AG04449 (cell line): ENCODE measurements at places on chromosomes 1 and 21.
A peak's percentile ranks its signal among the peaks of the same experiment; 100 is the strongest.

DNA sequence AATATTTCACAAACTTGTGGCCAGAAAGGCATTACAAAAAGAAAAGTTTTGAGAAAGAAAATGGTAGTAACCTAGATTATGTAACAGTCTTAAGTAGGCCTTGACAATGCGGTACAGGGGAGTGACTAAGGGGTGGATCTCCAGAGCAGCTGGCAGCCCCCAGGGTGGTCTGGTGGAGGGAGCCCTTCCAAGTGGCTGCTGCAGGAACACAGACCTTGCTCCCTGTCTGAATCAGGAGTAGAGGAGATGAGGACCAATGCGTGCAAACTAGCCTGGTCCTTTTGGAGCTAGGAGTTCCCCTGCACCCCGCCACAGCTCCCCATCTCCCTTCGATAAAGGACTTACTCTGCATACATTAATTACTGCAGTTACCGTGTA is 189.0 kb downstream of the NFIA start:
- DNase-seq: no peak

- no peak for DNase-seq
Observed at GRCh38 chr1:205451202-205451601, 4.6 kb downstream of the BLACAT1 start.

DNA sequence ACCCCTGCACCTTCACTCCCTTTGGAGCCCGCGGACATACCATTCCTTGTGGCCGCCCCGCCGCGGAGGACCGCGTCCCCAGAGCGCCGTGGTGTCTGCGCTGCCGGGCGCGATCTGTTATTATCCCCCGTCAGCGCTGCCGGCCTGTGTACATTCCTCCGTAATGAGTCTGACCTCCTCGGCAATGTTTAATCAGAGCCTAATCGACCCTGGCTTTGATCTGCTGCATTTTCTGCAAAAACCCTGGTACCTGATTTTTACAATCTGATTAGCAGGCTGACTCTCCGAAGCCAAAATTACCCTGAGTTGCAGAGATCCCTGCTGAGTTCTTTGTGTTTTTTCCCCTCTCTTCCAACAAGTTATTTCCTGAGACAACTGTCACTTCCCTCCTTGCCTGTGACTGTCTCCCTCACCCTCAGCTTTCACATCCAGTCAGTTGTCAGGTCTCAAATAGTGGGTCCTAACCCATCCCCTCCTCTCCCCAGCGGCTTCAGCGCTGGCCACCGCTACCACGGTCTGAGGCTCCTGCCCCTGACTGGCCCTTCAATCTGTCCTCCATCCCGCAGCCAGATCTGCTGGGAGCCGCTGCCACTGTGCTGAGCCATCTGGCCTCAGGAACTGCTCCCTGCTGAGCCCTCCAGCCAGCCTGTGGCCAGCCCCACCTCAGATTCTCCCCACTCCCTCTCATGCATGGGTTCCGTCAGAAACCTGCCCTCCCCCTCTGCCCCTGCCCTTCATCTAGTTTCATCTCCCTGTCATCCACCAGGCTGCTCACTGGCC is 53.5 kb downstream of the GLIS1 start:
- no peak for DNase-seq

DNA sequence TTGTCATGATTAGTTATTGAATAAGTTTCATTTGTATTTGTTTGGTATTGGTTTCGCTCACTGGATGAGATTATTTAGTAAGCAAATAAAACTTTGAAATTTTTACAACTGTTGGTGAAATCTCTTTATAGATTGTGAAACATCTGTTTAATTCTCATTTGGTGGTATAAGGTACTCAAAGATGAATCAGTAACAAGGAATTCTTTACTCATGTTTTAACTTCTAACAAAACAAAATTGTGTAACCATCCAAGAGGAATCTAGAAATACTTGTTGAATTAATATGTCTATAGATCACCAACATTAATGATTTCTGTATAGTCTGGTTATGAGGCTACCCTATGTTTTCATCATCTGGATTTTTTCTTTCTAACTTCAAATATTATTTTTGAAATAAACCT is 62.8 kb upstream of the USP25 start:
- DNase-seq: peak; percentile 33

- DNase-seq: no peak
Observed at GRCh38 chr1:15538771-15539170, 12.1 kb downstream of the DNAJC16 start.

- no peak for DNase-seq
Observed at GRCh38 chr1:19439464-19440171, 45.7 kb downstream of the CAPZB start.

- DNase-seq: no peak
Observed at GRCh38 chr1:2583331-2583791, 3.2 kb upstream of the PRXL2B start.

DNA sequence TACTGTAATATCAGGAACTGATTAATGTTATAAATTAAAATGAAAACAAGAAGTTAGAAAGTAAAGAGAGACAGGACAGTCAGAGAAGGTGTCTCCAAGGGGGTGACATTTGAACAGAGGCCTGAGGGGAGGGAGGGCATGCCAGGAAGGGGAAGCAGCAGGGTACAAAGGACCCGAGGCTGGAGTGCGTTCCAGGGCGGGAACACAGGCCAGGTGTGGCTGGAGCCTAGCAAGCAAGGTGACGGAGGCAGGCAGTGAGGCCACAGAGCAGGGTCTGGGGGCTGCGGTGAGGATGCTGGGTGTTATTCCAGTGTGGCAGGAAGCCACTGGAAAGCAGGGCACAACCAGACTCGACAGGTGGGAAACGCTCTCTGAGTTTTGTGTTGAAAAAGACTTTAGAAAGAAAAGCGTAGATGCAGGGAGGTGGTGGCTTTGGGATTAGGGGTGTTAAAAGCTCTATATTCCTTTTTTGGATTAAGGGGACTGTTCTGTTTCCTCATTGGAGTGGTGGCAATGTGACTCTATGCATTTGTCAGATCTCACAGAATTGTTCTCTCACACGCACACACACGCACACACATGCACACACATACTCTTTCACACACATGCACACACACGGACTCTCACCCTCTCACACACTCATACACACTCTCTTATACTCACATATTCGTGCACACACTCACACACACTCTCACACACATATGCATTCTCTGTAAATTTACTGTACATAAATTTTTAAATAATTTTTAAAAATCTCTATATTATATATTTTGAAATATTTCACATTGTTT is 124.5 kb downstream of the GLIS1 start:
- DNase-seq: no peak

- DNase-seq: peak; percentile 99
Observed at GRCh38 chr1:7401814-7402547, 369.1 kb upstream of the VAMP3 start.

- DNase-seq: no peak
Observed at GRCh38 chr1:204367956-204368355, 8.2 kb upstream of the PLEKHA6 start.

DNA sequence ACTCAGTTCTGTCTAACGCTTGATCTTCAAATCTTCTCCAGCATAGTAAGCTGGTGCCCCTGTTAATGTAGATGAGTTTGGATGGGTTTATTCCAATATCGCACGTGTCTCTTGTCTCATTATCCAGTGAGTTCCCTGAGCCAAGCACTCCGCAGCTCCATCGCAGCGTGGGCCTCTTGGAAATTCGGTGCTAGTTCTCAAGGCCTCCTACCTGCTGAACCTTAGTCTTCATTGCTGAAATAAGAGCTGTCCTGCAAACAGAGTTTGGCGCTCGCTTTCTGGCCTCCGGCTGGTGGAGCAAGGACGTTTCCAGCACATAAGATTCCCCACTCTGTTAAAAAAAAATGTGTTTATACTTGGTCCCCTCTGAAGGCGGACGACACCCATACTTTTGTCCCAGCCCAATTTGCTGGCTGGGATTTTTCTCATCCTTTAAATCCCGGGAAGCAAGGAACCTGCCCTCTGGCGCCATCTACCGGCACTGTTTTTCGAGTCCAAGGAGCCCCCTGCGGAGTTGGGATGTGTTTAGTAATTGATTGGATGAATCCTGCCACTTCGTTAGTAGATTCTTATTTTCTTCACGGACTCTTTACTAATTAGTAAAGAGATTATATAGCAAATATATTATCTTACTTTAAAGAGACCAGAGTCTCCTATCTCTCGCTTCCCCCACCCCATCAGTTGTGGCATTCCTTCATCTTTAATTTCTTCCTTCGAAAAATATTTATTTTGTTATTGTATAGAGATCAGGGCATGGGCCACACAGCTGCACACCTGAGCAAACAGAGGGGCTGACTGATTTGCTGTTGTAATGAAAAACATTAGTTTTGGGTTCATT is 14.7 kb downstream of the JUN start:
- no peak for DNase-seq

- DNase-seq: no peak
Observed at GRCh38 chr1:13549021-13549420, 34.6 kb upstream of the PDPN start.

DNA sequence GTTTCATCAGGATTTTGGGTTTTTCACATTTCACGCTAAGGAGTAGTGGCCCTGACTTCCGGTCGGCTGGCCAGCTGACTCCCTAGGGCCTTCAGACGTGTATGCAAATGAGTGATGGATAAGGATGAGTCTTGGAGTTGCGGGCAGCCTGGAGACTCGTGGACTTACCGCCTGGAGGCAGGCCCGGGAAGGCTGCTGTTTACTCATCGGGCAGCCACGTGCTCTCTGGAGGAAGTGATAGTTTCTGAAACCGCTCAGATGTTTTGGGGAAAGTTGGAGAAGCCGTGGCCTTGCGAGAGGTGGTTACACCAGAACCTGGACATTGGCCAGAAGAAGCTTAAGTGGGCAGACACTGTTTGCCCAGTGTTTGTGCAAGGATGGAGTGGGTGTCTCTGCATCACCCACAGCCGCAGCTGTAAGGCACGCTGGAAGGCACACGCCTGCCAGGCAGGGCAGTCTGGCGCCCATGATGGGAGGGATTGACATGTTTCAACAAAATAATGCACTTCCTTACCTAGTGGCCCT is 23.1 kb upstream of the TNFRSF1B start:
- DNase-seq: peak; percentile 77

GRCh38 chr1:238186887-238187574 is 296.3 kb upstream of the ZP4 start:
- no peak for DNase-seq

GRCh38 chr21:28124541-28124940 is 868.1 kb downstream of the LTN1 start:
- DNase-seq: no peak

DNA sequence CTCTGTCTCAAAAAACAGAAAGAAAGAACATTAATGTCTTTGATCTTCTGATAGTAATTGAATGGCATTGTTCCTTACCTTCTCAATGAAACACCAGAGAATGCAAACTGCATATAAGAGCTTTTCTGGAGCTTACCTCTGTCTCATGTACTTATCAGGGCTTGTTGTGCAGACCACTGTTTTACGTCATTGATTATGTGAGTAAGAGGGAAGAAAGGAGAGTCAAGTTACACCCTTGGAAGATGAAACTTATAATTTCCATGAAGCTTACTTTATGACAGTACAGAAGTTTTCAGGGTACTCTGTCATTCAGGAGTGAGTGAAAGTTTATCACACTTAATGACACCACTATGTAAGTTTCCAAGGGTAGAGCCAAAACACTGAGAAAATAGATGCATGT is 49.0 kb upstream of the MAB21L3 start:
- no peak for DNase-seq

DNA sequence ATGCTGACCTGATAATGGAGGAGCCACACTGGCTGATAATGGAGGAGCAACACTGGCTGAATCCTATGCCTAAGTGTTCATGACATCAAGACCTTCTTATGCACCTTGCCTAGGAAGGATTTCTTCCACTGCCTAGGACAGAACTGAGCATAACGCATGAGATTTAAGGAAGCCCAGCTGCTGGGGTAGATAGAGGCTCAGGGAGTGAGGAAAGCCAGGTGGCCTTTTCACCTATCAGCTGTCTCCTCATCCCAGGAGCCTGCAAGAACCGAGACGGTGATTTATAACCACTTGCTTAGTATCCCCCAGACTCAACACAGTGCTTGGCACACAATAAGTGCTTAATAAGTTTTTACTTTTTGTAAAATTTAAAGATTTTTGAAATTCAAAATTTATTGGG is 7.4 kb upstream of the CTBS start:
- DNase-seq: no peak
